ENCODE measurements at places on chromosomes 16 and 17.

- no peak for DNase-seq
These were observed 6.7 kb downstream of the ZNF646 start for GRCh38 chr16:31080756-31081419.

DNA sequence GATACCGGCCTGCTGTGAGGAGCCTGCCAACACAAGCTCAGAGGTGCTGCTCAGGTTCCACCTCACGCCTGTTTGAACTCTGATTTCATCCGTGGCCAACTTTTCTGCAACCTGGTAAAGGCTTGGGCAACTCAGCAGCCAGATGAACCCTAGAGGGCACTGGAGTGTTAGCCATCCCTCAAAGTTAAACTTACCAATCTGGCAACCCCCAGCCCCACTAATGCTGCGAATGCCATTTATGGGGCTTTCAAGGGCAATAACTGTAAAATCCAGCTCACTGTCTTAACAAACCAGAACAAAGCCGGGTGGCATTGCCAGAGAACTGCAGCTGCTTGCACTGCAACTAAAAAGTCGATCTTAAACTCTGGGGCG is 105.5 kb downstream of the AXIN2 start:
- no peak for DNase-seq

DNA sequence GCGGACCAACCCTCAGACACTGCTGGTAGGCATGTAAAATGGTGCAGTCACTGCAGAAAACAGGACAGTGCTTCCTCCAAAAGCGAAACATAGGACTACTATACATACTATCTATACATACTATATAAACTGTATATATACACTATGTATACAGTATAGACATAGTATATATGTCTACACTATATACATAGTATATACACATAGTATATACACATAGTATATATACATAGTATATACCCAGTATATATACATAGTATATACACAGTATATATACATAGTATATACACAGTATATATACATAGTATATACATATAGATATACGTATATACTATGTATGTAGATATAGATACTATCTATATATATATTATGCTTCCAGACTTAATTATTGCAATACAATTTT is 6.4 kb upstream of the USP36 start:
- DNase-seq, result no peak

GRCh38 chr16:22751685-22752084 is 62.3 kb upstream of the HS3ST2 start:
- DNase-seq, result no peak

GRCh38 chr17:2195729-2196128 is 107.9 kb downstream of the SMG6 start:
- no peak for DNase-seq

GRCh38 chr17:8068736-8069586 is 18.6 kb downstream of the ALOX12B start:
- DNase-seq, result no peak

DNA sequence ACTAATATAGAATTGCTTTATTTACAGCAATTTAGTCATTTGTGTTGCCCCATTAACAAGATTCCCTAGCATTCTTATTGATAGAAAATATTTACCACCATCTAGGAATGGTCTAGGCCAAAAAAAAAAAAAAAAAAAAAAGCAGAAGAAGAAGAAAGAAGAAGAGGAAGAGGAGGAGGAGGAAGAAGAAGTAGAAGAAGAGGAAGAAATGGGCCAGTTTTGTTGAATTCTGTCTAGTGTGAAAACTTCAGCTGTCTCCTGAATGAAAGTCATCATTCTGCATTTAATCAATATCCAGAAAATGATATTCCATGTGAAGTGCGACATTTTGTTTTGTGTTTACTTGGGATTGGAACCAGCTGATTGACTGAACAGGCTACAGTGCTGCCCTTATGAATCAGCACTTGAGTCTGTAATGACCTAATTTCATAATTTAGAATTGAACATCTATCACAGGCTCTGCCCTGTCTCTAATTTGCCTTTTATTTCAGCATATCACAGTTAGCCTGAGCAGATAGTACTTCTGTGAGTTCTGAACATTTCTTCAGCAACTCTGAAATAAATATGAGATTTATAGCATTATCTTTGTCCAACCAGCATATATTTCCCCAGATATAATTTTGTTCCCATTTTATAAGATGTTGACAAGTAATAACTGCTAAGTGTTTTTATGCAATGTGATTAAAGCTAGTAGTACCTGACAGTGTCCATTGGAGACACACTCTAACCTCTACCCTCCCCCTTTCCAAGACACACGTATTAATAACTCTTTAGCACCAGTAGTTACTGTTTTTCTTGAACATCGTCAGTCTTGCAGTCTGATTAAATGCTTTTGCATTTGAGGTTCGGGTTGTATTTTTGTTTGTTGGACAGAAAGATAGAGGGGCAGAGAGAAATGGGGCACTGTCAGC is 5.9 kb downstream of the ANKFN1 start:
- no peak for DNase-seq

- no peak for DNase-seq
These were observed 48.7 kb downstream of the CPPED1 start for GRCh38 chr16:12754824-12755543.

- no peak for DNase-seq
These were observed 2.9 kb upstream of the LYRM9 start for GRCh38 chr17:27895940-27896535.
